ENCODE measurements at places on chromosomes 5 and 9.

DNA sequence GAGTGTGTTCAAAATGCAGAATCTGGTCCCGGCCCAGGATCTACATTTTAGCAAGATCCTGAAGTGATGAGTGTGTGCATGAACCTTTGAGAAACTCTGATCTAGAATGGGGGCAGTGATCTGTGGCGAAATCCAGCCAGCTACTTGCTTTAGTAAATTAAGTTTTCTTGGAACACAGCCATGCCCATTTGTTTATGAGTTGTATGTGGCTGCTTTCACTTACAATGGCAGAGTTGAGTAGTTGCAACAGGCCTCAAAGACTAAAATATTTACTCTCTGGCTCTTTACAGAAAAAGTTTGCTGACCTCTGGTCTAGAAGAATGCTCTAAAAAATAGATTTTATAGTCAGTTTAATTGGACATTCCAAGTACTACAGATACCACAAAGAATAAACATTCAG is 588.3 kb downstream of the BNC2 start:
- no peak for DNase-seq

GRCh38 chr5:76852772-76853171 is 3.0 kb downstream of the S100Z start:
- no peak for DNase-seq

- DNase-seq: no peak
These were observed 88.2 kb upstream of the PANK3 start for GRCh38 chr5:168667301-168667840.

- peak; percentile 49 for DNase-seq
These were observed 116.7 kb downstream of the ADAMTS2 start for GRCh38 chr5:179228341-179229121.

DNA sequence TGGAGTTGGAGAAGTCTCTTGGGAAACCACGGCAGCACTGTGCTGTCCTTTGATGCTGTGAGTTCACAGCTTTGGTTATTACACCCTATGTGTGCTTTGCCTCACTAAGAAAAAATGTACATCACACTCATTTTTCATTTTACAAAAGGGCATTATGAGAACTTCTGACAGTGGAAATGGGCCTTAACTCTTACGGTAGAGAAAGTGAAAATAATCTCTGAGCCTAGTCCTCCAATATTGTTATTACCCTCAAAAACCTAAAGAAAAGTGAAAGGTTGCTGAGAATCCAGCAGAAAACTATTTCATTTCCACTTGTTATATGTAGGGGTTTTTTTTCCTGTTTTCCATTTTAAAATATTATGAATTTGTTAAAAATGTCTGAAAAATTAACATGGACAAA is 8.2 kb upstream of the OR13D1 start:
- DNase-seq: no peak

DNA sequence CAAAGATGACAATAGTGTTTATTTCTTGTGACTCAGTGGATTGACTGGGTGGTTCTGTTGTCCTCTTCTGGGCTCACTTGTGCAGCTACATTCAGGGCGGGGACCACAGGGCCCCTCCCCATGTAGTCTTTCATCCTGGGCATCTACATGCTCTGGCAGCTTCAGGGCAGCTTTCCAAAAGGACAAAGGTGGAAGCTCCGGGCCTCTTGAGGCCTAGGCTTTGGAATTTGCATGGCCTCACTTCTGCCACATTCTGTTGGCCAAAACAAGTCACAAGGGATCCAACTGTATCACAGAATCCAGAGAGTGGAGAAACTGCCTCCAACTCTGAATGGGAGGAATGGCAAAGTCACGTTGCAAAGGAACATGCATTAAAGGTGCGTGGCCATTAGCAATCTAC is 64.3 kb downstream of the ARHGAP26 start:
- no peak for DNase-seq

DNA sequence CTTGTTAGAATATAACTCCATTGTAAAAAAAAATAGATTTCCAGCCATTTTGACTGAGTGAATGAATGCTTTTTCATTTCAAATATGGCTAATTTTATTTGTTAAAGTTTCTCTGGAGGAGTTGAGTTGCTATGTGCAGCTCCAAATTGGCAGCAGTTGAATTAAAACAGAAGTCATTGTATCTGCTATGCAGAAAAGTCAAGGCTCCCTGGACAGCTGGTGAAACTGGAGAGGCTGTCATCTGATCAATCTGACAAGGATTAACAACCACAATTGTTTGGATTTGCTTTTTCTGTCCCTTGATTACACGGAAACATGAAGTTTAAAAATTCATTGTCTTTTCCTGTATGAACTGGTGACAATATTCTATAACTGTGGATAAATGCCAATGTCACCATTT is 713.9 kb downstream of the EFNA5 start:
- no peak for DNase-seq

DNA sequence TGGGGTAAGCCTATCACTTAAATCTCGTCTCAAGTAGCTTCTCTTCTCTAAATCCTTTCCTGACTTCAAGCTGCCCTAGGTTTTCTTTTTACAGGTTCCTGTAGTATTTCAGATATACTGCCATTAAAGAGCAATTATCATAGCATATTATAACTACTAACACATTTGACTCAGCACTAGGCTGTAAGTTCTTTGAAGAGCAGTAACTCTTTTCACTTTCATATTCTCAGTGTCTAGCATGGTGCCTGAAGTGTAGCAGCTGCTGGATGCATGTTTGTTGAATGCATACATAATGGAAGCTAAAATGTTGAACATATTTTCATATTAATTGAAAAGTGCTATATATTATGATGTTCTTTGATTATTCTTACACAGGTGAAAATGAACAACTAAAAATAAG is 22.5 kb downstream of the CCDC152 start:
- DNase-seq: no peak

- peak; percentile 60 for DNase-seq
These were observed 42.4 kb downstream of the CWC27 start for GRCh38 chr5:64811050-64811640.

GRCh38 chr5:60339691-60340201 is 360.2 kb downstream of the DEPDC1B start:
- DNase-seq: no peak

DNA sequence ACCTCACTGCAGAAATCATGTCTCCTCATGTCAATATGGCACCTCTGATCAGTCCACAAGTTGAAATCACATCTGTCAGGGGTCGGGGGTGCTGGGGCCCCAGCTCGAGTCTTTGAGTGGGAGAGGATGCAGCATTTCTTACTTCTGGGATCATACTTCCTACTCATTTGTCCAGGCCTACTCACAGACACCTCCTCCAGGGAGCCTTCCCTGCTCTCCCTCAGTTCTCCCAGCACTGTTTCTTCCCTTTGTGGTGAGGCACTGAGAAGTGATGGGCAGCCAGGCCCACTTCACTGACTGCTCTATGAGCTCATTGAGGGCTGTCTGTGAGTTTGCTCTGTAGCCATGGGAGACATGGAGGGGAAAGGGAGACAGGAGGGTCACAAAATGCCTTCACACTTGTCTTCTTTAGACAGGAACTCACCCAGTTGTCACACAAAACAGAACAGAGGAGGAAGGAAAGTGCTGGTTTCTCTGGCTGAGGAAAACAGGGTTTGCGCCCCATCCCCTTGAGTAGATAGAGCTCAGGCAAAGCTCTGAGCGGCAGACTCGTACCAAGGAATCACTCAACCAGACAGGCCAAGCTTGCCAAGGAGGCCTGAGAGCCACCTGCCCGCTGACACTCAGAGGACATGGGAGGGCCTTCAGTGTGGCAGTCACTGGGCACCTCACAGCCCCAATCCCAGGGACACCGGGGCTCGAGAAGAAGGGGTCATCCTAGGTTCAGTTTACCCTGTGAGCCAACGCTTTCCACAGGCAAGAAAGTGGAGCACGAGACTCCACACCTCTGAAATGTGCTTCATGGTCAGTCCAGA is 152.9 kb downstream of the GABBR2 start:
- DNase-seq: no peak

GRCh38 chr5:61599370-61600122 is 267.5 kb downstream of the ZSWIM6 start:
- no peak for DNase-seq

DNA sequence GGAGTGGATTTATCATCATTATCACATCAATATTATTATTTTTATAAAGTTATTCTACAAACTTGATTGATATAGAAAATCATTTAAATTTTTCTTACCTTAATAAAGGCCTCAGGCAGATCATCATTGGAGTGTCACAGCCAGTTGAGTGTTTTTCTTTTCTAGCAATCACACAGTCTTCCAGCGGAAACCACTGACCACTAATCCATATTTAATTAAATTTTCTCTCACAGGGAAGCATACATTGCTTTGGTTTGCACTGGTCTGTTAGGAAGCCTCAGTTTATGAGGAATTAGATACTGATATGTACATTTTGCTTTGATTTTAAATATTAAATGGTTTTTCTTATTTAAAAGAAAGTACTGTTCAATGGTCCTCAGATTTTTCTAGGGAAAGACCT is 6.7 kb downstream of the SPZ1 start:
- DNase-seq: no peak

GRCh38 chr9:118606668-118607067 is 762.6 kb downstream of the BRINP1 start:
- DNase-seq: no peak

DNA sequence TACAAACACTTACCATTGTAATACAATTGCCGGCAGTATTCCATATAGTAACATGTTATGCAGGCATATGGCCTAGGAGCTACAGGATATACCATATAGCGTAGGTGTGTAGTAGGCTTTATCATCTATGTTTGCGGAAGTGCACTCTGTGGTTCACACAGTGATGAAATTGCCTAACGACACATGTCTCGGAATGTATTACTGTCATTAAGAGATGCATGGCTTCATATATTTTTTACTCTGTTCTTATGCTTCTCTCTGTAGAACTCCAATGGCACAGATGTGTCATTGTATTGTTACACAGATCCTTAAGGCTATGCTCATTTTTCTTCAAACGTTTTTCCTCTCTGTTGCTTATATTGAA is 19.2 kb upstream of the ANKRD18A start:
- no peak for DNase-seq

DNA sequence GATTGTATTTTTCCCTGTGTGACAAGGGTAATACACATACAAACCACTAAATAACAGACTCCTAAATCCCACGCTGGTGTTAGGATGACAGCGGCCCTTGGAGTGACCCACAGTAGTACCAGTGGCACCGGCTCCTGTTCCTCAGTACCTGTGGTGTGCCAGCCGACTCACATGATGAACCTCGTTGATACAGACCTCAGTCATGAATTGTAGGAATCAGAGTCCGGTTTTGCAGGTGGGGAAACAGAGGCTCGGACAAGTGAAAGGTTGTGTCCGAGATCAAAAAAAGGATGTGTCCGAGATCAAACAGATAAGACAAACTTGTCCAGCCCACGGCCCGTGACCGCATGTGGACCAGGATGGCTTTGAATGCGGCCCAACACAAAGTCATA is 78.0 kb downstream of the AMBP start:
- DNase-seq: no peak

GRCh38 chr5:175743676-175744210 is 85.9 kb downstream of the HRH2 start:
- peak; percentile 75 for DNase-seq

DNA sequence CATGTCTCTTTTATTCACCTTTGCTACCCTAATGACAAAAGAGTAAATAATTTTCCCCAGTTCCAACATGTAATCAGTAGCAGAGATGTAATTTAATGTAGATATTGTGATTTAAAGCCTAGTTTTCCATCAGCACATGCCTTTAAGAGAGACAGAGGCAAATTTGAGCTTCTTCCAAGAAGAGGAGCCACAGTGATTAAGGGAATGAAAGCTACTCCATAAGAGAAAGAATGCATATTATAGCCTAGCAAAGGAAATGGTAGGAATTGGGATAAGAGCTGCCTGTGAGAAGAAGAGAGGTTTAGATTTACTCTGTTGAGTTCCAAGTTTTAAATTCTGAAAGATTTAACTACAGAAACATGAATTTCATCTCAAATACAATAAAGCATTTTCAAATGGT is 591.0 kb upstream of the DMAC1 start:
- no peak for DNase-seq

DNA sequence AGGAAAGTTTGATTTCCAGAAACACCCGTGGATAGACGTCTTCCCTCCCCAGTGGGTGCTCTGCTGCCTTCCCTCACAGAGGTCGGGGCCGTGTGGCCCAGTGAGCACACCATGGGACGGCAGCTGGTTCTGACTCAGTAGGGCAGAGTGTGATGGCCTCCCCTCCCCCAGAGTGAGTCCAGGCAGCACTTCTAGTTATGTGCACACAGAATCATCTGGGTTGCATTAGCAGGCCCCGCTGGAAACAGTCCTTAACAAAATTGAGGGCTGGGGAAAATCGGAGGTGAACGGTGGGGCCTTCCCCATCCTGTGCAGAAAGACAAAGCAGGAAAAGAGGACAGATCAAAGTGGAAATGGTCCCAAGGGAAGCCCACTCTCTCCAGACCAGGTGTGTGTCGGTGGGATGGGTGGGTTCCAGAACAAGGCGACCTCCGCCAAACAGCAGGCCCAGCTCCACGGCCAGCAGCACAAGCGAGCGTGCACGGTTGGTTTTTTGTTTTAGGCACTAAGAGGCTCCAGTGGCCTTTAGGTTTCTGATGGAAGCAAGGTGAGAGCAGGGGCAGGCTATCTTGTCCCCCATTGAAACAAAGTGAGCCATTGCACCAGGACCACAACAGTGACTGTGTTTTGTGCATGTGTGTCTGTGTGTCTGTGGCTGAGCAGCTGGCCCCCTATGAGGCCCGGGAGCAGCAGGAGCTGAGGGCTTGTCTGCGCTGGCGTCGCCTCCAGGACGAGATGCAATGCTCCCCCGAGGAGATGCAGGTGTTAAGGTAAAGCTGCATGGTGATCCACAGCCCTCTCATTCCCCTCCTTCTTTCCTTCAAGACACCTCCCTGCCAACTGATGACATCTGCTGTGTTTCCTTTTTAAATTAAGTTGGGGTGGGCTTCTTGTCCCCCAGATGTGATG is 201.5 kb downstream of the AOPEP start:
- no peak for DNase-seq

DNA sequence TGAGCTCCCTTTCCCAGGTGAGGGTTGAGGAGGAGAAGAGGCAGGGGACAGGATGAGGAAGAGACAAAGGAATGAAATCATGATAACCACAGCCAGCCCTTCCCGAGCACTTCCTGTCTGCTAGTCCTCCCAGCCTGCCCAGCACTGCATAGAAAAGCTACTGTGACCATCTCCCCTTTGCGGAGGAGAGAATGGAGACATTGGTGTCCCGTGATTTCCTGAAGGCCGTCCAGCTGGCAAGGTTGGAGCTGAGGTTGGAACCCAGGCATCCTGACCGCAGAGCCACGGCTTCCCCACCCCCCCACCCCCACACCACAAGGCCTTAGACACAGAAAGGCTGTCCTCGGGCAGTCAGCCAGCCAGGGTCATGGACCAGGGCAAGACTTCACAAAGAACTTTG is 131.1 kb upstream of the ICE1 start:
- no peak for DNase-seq
